ENCODE measurements at places on chromosomes 2 and 18. TPM values are rescaled to one million over a fixed set of nuclear protein-coding genes. Genes with fewer than 3 reads are reported as not detected.

DNA sequence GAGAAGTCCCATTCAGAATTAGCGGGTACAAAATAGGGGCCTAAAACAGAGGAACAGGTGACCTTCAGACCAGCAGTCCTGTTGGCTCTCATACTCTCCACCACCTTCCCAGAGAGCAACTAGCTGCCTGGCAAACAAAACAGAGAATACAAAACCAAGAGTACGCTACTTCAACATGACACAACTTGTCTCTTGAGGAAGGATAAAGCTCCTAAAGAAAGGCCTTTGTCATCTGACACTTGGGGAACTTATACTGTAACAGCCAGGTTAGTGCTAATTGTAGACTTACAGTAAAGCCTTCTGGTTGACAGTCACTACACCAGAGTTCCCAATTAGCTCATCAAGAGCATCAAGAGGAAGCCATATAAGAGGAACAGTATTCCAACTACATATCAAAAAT lies 282.1 kb upstream of the NT5C1B start:
- no peak overlapping the region for H3K4me3 ChIP-seq
- H3K4me1 ChIP-seq = no peaks in the 10 kb centered on the region
- H3K36me3 ChIP-seq = no peaks in the 10 kb centered on the region
- DNase-seq = no peak
- H3K27me3 ChIP-seq = no peaks in the 10 kb centered on the region

DNA sequence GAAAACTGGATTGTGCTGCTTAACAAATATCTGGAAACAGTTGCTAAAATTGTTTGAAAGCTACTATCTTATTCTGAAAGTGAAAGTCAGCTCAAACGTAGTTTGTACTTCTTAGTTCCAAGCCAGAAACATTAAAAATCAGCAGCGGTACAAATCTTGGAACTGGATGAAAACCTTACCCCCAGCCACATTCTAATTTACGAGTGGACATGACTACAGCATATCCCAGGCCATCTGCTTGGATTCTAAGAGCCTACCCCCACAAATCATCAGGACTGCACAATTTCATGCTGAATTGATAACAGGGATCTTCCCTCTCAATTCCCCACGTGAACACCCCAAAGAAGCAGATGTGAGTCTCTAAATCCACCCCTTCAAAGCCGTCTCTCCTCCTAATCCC lies 158.7 kb upstream of the NCKAP5 start:
- no peak for DNase-seq
- H3K27me3 ChIP-seq = no peaks in the 10 kb centered on the region
- H3K4me3 ChIP-seq = no peak overlapping the region
- H3K36me3 ChIP-seq = no peaks in the 10 kb centered on the region

GRCh38 chr2:196101325-196101991 lies 32.8 kb upstream of the DNAH7 start:
- no peaks in the 10 kb centered on the region for H3K36me3 ChIP-seq
- no peak for DNase-seq
- no peak overlapping the region for H3K4me3 ChIP-seq

DNA sequence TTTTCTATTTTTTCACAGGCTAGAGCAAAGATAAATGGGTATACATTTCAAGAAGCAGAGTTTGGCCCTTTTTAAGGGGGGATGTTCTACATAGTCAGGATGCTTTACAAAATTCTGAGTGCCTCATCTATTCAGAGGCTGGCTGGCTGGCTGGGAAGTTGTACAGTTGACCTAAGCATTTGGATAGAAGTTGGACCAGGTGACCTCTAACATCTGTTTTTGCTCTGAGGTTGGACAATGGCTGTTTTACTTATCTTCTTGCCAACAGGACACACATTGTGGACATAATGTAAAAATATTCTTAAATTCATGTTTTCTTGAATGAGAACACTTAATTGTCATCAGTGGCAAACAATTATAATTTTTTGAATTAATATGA lies 205.4 kb downstream of the PTPRM start:
- H3K27ac ChIP-seq = no peak overlapping the region
- H3K4me3 ChIP-seq = no peak overlapping the region
- no peaks in the 10 kb centered on the region for H3K4me1 ChIP-seq
- no peaks in the 10 kb centered on the region for H3K36me3 ChIP-seq
- no peaks in the 10 kb centered on the region for H3K27me3 ChIP-seq

KCMF1 gene
- total RNA-seq = 62.7 TPM

- no peak for DNase-seq
- no peaks in the 10 kb centered on the region for H3K4me1 ChIP-seq
- no peak overlapping the region for H3K27ac ChIP-seq
- H3K4me3 ChIP-seq = no peak overlapping the region
- no peaks in the 10 kb centered on the region for H3K36me3 ChIP-seq
Observed at GRCh38 chr2:233041722-233042323, 9.4 kb downstream of the NEU2 start.

DNA sequence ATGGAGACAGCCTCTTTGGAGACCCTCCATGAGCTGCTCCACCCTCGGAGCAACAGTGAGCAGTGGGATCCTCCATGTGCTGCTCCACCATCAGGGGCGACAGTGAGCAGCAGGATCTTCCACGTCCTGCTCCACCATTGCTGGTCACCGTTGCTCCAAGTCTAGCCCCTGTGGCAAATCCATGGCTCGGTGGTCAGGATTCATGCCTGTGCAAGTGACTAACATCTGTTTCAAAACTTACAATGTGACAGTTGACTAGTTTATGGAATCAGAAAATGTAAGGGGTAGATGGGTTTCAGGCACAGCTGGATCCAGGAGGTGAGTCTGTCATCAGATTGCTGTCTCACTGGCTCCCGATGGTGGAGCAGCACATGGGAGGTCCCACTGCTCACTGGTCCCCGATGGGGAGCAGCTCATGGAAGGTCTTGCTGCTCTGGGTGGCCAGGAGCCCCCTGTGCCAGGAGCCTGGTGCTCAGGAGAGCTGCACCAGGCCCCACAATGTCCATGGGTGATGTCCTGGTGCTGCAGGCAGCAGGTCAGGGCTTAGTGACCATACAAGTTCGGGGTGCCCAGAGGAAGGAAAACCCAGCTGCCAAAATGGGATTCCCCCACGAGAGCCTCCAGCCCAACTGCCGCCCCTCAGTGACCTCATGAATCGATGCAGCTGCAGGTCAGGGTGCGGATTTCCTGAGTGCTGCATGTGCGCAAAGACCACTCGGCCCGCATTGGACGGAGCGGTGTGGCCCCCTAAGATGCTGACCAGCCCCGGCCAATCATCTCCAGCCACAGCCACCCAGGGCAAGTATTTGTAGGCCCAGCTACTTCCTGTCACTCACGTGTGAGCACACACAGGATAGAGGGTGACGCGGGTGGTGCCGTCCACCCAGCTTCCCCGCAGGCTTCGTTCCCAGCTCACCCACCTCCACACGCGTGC lies 116.5 kb upstream of the OTOS start:
- no peaks in the 10 kb centered on the region for H3K36me3 ChIP-seq
- DNase-seq = no peak
- H3K4me1 ChIP-seq = no peaks in the 10 kb centered on the region
- H3K27ac ChIP-seq = no peak overlapping the region

DNA sequence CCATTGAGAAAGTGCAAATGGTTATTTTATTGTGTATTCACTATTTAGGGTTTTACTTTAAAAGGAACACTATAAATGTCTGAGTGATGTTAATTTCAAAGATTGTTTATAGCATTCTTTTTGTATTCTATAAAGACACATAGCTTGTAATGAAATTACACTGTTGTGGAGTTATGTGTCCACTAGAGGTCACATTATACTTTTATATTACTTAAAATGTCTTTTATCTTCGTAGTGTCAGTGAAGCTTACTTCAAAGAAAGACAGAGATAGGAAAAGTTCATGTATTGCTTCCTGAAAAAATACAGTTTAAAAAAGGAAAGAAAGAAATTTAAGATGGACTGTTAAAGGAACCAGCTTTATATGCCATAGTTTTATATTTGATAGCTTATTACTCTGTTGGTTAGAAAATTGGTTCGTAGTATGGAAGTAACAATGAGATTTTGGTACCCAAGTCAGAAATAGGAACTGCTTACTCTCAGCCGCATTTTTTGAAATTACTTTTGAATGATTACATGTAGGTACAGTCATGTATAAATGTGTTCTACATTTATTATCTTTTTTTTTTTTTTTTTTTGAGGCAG lies 20.5 kb downstream of the APLF start:
- H3K27ac ChIP-seq = no peak overlapping the region
- no peaks in the 10 kb centered on the region for H3K36me3 ChIP-seq
- no peaks in the 10 kb centered on the region for H3K27me3 ChIP-seq
- H3K4me1 ChIP-seq = no peaks in the 10 kb centered on the region
- DNase-seq = no peak

GRCh38 chr2:213021971-213022899 lies 129.2 kb downstream of the IKZF2 start:
- no peaks in the 10 kb centered on the region for H3K27me3 ChIP-seq
- no peak for DNase-seq
- H3K4me1 ChIP-seq = peaks cover 4% of the 10 kb centered on the region
- no peak overlapping the region for H3K27ac ChIP-seq
- no peak overlapping the region for H3K4me3 ChIP-seq
- no peaks in the 10 kb centered on the region for H3K36me3 ChIP-seq

- peaks cover 8% of the 10 kb centered on the region for H3K36me3 ChIP-seq
- H3K27ac ChIP-seq = no peak overlapping the region
Observed at GRCh38 chr18:23485386-23485785, 17.9 kb upstream of the RMC1 start.

DNA sequence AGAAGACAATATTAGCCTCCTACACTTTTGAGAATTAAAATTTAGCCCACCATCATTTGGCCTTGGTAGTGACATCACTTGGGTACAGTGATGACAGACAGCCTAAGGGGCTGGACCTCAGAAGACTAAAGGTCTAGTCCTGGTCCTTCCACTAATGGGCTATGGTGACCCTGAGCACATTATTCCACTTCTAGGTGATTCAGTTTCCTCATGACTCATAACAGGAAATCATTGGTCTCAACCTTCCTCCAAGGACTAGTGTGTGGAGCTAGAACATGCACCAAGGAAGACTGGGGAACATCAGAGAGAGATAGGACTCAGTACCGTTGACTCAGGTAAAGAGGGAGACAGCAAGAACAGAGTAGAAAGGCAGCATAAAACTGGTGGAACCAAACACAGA lies 64.0 kb downstream of the TFCP2L1 start:
- H3K27me3 ChIP-seq = no peaks in the 10 kb centered on the region
- no peak for DNase-seq
- H3K27ac ChIP-seq = no peak overlapping the region
- H3K4me1 ChIP-seq = no peaks in the 10 kb centered on the region
- no peaks in the 10 kb centered on the region for H3K36me3 ChIP-seq
- no peak overlapping the region for H3K4me3 ChIP-seq

DNA sequence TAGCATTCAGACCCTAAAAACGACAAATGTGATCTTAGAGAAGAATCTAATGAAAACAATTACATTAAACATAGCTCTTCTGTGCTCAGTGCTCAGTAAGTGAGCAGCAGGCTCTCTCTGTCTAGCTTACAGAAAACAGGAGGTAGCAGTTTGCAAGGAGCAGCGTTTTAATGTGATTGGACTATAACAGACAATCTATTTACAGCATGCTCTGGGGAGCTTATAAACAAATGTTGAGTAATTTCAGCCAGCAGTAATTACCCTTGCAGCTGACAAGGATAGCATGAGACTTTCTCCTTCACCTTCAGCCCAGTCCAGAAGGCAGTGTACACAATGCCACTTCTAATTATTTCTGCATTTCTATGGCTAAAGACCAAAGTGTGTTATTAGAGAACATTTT lies 270.4 kb downstream of the FIGN start:
- H3K27ac ChIP-seq = no peak overlapping the region
- no peak overlapping the region for H3K4me3 ChIP-seq
- no peaks in the 10 kb centered on the region for H3K27me3 ChIP-seq
- H3K4me1 ChIP-seq = no peaks in the 10 kb centered on the region
- DNase-seq = no peak

NEU4 gene
- not detected for total RNA-seq

TDRD15 gene
- total RNA-seq = 0.06 TPM

- no peak overlapping the region for H3K27ac ChIP-seq
- peak; percentile 29 for DNase-seq
- H3K4me3 ChIP-seq = no peak overlapping the region
- H3K36me3 ChIP-seq = peaks cover 28% of the 10 kb centered on the region
- no peaks in the 10 kb centered on the region for H3K27me3 ChIP-seq
Observed at GRCh38 chr2:200905618-200906296, 16.6 kb downstream of the NIF3L1 start.

FEV gene
- total RNA-seq = not detected

IHH gene
- total RNA-seq = not detected

CHST9 gene
- total RNA-seq = not detected

ZNF892 gene
- total RNA-seq = 5.9 TPM

ANKRD30B gene
- total RNA-seq = not detected

C2orf78 gene
- not detected for total RNA-seq

GRCh38 chr2:238380785-238381184 lies 45.9 kb upstream of the ASB1 start:
- peaks cover 26% of the 10 kb centered on the region for H3K4me1 ChIP-seq
- no peaks in the 10 kb centered on the region for H3K36me3 ChIP-seq
- no peak for DNase-seq
- no peaks in the 10 kb centered on the region for H3K27me3 ChIP-seq
- no peak overlapping the region for H3K27ac ChIP-seq

C2orf68 gene
- 89.9 TPM for total RNA-seq

TSPYL6 gene
- total RNA-seq = not detected

DNA sequence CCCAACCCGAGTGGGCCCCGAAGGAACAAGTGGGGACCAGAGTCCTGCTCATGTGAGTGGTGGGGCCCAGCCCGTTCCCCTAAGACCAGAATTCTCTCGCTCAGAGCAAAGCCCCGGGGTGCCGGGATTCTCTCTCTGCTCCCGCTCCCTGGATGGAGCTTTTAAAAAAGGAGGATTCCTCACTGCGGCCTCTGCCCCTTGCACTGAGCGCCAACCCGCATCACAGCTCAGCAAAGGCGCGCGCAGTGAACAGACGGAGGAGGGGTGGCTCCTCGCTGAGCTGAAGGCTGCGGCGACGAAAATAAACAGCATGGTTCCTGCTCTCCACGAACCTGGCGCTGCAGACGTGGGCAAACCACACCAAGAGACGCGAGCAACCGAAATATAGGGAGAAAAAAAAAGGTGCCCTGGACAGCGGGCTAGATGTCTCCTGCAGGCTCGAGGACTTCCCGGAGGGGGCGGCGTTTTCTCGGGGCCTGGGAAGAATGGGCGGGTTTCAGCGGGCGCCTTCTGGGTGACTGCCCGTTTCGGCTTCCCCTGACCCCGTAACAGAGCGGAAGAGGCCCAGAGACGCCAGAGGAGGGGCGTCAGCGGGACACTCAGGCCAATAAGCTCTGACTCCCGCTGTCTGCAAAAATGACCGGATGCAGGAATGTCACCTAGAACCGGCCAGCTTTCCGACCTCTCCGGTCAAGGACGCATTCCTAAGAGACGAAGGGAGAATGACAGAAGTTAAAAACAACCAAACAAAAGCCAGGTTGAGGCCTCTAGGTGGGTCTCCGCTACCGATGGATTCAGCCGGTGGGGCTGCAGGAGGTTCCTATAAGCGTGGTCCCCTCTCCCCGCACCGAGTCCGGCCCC lies 819 bp upstream of the KLF11 start:
- peak overlapping the region; percentile 46 for H3K27ac ChIP-seq
- DNase-seq = peak; percentile 51
- peaks cover 1% of the 10 kb centered on the region for H3K36me3 ChIP-seq
- peaks cover 21% of the 10 kb centered on the region for H3K4me1 ChIP-seq

- no peaks in the 10 kb centered on the region for H3K27me3 ChIP-seq
- no peak overlapping the region for H3K27ac ChIP-seq
- DNase-seq = no peak
Observed at GRCh38 chr2:240848900-240849680, 19.5 kb upstream of the AGXT start.

- no peaks in the 10 kb centered on the region for H3K4me1 ChIP-seq
- DNase-seq = no peak
- no peak overlapping the region for H3K4me3 ChIP-seq
- no peaks in the 10 kb centered on the region for H3K36me3 ChIP-seq
- H3K27me3 ChIP-seq = no peaks in the 10 kb centered on the region
Observed at GRCh38 chr2:217656316-217656715, 346.5 kb downstream of the TNS1 start.

EHD3 gene
- total RNA-seq = 4.4 TPM

Data from CD4-positive, alpha-beta memory T cell (primary cell).